ENCODE measurements at places on chromosomes 1 and 21. TPM values are rescaled to one million over a fixed set of nuclear protein-coding genes. Genes with fewer than 3 reads are reported as not detected.

PLA2G2C gene
- total RNA-seq = not detected

ADCY10 gene
- total RNA-seq = not detected

C1orf115 gene
- 19.0 TPM for total RNA-seq

IFT25 gene
- total RNA-seq = 46.1 TPM

GPR37L1 gene
- not detected for total RNA-seq

FRRS1 gene
- total RNA-seq = 12.1 TPM

FYB2 gene
- total RNA-seq = 5.1 TPM

DNA sequence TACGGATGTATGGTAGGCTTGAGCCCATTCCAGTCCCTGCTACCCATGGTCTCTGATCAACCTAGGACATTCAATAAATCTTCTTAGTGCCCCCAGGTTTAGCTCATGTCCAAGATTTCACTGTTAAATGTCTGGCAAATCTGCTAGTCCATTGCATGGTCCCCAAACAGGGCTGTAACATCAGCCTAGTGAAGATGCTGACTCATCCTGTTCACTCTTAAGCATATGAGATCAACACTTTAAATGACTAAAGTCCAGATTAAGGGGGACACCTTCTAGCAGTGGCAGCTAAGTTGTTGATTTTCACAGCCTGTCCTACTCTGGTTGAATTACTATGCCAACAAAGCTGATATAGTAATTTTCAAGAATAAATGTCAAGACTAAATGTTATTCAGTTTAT lies 46.5 kb upstream of the NUF2 start:
- no peak for DNase-seq
- no peaks in the 10 kb centered on the region for H3K27me3 ChIP-seq
- peaks cover 4% of the 10 kb centered on the region for H3K36me3 ChIP-seq
- H3K27ac ChIP-seq = no peak overlapping the region
- no peak overlapping the region for H3K4me3 ChIP-seq

DNA sequence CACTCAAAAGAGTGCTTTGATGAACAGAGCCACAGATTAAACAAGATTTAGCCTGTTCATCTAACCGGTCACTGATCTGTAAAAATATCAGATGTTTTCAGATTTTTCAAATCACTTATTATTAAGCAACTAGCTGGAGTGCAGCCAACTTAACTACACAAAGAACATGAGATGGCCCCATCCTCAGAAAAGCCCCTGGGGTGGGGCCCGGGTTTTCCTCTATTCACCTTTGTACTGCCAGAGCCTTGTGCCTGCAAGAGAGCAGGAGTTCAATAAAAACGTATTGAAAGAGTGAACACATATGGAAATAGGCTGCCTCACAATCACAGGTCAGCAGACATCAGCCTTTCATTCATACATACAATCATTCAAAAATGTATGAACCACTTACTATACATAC lies 516.1 kb downstream of the OMA1 start:
- H3K4me1 ChIP-seq = no peaks in the 10 kb centered on the region
- DNase-seq = no peak
- no peak overlapping the region for H3K27ac ChIP-seq
- no peak overlapping the region for H3K4me3 ChIP-seq
- no peaks in the 10 kb centered on the region for H3K36me3 ChIP-seq

DNA sequence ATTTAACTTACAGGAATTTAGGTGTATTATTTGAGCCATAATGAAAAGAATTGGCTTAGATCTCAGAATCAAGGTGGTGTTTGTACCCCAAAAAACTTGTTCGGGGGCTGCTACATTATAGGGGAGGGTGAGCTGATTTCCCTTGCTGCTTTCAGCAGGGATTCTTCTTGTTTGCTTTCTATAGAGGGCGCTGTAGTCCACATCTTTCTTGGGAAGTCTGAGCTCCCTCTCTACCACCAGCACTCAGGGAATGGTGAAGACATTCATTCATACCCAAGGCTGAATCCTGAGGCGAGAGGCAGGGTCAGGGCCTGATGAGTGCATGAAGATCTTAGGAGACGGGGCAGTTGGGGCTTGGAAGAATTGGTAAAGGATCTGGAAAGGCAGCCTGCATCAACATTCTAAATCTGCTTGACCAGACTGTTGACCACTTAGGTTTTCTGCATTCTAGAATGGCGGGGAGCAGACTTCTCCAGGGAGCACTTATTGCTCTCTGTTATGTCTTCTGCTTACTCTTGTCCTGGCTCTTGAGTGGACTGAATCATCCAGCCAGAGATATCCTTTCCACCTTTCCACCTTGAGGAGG lies 18.9 kb downstream of the SPATA46 start:
- H3K36me3 ChIP-seq = no peaks in the 10 kb centered on the region
- no peaks in the 10 kb centered on the region for H3K27me3 ChIP-seq
- no peak overlapping the region for H3K4me3 ChIP-seq
- no peaks in the 10 kb centered on the region for H3K4me1 ChIP-seq

DNA sequence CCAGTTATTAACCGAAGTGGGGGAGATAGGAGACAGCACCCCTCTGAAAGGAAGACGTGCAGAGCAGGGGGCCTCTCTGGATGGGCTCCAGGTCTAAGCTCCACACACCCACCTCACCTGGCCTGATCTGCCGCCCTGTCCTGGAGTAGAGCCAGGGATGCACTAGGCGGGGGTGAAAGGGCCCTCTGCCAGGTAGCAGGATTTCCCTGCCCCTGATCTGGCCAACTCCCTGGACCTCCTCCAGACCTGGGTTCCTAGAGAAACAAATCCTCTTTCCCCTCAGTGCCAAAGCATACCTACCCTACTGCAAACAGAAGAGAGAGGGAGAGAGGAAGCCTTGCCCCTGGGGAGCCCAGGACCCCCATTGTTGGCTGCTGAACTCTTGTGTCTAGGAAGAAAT lies 2.0 kb downstream of the CRABP2 start:
- no peak overlapping the region for H3K4me3 ChIP-seq
- DNase-seq = no peak
- peaks cover 17% of the 10 kb centered on the region for H3K4me1 ChIP-seq

DNA sequence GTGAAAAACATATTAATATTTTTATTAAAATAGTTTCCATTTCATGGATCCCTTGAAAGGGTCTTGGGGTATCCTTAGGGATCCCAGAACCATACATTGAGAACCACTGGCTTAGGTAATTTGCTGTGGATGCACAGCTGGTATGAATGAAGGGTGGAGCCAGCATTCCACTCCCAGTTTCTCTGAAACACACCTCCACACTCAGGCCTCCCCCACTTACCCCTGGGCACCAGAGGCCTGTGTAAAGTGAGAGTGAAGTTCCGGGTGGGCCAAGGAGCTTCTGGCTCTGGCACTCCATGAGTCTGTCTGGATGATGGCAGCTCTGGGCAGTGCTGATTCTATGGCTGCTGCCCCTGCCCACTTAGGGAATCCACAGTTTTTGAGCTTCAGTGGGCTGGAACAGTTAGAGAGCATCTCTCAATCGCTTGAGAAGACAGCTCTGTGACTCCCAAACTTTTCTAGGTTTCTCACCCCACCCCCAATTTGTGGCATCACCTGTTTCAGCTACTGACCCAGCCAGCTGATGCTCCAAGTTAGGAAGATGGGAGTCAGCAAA lies 57.8 kb upstream of the CD1D start:
- DNase-seq = no peak
- no peak overlapping the region for H3K4me3 ChIP-seq
- H3K27me3 ChIP-seq = peaks cover 6% of the 10 kb centered on the region
- no peak overlapping the region for H3K27ac ChIP-seq
- H3K36me3 ChIP-seq = no peaks in the 10 kb centered on the region

GRCh38 chr1:57874418-57874877 lies 450.6 kb upstream of the DAB1 start:
- no peak for DNase-seq
- H3K36me3 ChIP-seq = no peaks in the 10 kb centered on the region
- H3K4me1 ChIP-seq = no peaks in the 10 kb centered on the region
- no peak overlapping the region for H3K4me3 ChIP-seq

DNA sequence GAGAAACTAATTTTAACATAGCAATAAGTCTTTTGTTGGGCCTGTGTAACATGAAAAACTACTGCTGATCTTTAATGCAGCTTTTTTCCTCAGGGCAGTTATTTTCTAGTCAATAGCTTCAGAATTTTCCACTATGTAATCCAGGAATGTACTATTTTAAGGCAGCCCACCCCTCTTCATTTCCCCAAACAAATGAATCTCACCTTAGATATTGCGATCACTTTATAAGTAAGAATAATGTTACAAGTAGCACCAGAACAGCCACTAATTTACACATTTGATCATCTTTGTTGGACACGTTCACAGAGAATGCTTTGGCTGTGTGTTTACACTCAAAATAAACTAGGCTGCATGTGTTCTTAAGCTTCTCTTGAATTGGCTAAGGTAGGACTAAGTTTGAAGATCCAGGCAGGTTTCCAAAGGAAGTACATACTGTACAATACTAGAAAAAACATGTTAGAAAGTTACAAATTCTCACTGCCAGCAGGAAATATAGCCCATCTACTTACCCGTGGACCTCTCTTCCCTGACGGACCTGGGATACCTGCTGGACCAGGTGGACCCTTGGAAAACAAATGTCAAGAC lies 41.7 kb downstream of the COL24A1 start:
- no peak overlapping the region for H3K4me3 ChIP-seq
- H3K27me3 ChIP-seq = no peaks in the 10 kb centered on the region
- DNase-seq = peak; percentile 7
- H3K4me1 ChIP-seq = no peaks in the 10 kb centered on the region
- H3K27ac ChIP-seq = no peak overlapping the region

DNA sequence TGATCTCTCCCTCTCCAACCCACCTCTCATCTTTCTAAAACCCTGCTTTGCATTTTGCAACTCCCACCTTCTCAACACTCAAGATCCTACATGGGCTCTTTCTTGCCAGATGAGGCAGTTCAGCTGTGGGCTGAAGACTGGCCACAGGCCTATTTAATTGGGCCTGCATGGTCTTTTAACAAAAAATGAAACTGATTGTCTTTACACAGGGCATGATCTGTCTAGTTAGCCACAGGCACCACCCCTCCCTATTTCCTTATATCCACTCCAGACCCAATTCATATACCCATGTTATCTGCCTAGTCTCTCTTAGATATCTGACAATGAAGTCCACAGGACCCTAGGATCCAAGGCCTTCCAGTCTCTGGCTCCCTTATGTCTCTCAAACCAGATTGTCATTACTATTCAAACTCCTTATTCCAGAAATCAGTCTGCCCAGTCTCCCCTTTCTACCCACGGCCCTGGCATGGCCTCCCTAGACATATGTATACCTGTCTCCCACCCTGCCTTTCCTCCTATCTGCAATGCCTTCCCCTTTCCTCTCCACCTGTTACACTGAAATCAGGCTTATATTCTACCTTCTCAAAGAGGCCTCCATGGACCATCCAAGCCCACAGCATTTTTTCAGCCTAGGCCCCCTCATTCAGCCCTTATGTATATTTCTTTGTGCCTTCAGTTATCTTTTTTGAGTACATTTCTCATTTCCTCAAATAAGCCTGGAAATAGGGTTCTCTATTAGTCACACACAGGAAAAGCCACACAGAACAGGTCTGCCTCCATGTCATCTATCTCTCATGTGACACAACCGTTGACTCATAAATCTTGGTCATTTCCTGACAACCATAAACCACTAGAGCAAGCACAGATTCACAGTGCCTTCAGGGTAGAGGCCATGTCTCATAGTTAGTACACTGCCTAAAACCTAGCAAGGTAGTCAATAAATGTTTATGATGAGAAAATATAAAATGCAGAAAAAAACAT lies 39.0 kb downstream of the LPAR3 start:
- H3K27ac ChIP-seq = peak overlapping the region; percentile 21
- H3K4me1 ChIP-seq = no peaks in the 10 kb centered on the region
- no peak for DNase-seq
- no peaks in the 10 kb centered on the region for H3K36me3 ChIP-seq
- peaks cover 2% of the 10 kb centered on the region for H3K27me3 ChIP-seq
- H3K4me3 ChIP-seq = no peak overlapping the region

GRCh38 chr1:230797942-230798365 lies 50.8 kb downstream of the CAPN9 start:
- H3K27me3 ChIP-seq = no peaks in the 10 kb centered on the region
- peak; percentile 80 for DNase-seq
- H3K36me3 ChIP-seq = no peaks in the 10 kb centered on the region
- no peak overlapping the region for H3K4me3 ChIP-seq
- H3K4me1 ChIP-seq = peaks cover 14% of the 10 kb centered on the region
